ENCODE measurements at places on chromosomes 7 and 10.

- DNase-seq, result peak; percentile 77
Measured at GRCh38 chr10:71740069-71740653, 20.6 kb upstream of the C10orf105 start.

DNA sequence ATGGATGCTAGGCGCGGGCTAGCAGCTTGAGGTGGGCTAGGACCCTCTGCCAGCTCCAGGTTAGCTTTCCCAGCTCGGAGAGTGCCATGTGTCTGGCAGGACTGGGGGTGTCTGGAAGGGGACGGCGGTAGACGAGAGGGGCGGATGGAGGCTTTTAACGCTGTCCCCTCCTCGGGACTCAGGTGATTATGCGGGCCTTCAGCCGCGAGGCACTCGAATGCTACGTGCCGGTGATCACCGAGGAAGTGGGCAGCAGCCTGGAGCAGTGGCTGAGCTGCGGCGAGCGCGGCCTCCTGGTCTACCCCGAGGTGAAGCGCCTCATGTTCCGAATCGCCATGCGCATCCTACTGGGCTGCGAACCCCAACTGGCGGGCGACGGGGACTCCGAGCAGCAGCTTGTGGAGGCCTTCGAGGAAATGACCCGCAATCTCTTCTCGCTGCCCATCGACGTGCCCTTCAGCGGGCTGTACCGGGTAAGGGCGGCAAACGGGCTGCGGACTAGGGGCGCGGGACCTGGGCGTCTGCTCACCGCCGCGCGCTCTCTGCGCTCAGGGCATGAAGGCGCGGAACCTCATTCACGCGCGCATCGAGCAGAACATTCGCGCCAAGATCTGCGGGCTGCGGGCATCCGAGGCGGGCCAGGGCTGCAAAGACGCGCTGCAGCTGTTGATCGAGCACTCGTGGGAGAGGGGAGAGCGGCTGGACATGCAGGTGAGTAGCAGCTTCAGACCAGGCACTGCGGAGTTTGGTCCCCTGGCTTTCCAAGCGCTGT lies 1.1 kb downstream of the CYP26A1 start:
- no peak for DNase-seq

- DNase-seq, result no peak
Measured at GRCh38 chr7:42469341-42469740, 232.3 kb upstream of the GLI3 start.

- DNase-seq, result no peak
Measured at GRCh38 chr10:103540722-103541121, 47.2 kb downstream of the NEURL1 start.

GRCh38 chr10:69898524-69898923 lies 96.8 kb downstream of the COL13A1 start:
- no peak for DNase-seq
